Thoracic aorta (tissue), 2 donors: ENCODE measurements at places on chromosomes 13 and 19. TPM values are rescaled to one million over a fixed set of nuclear protein-coding genes. Genes with fewer than 3 reads are reported as not detected.

Gene TICAM1
- total RNA-seq, result 10.0 TPM

- H3K27ac ChIP-seq, result no peak overlapping the region
- no peaks in the 10 kb centered on the region for H3K36me3 ChIP-seq
- no peak overlapping the region for H3K4me3 ChIP-seq
- no peaks in the 10 kb centered on the region for H3K27me3 ChIP-seq
- no peak for DNase-seq
Observed at GRCh38 chr19:46049597-46049996, 8.8 kb upstream of the IGFL4 start.

DNA sequence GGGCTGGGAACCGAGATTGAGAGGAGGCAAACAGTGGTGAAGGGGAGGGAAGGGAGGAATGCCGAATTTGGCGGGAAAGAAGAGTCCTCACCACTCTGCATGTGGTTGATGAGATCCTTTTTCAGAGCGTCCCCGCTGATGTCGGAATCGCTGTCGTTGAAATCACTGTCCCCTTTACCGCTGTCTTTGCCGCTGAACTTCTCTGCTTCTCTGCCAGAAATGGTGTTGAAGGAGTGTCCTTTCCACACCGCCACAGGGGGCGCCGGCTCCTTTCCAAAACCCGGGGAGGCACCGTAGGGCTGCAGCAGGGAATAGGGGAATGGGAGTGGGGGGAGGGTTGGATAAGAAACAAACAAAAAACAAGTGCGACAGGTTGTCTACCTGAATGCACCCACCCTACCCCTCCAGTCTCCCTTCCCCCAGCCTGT, 3.1 kb downstream of the PCDH8 start:
- no peak for DNase-seq
- H3K4me3 ChIP-seq, result no peak overlapping the region
- H3K27ac ChIP-seq, result no peak overlapping the region

DNA sequence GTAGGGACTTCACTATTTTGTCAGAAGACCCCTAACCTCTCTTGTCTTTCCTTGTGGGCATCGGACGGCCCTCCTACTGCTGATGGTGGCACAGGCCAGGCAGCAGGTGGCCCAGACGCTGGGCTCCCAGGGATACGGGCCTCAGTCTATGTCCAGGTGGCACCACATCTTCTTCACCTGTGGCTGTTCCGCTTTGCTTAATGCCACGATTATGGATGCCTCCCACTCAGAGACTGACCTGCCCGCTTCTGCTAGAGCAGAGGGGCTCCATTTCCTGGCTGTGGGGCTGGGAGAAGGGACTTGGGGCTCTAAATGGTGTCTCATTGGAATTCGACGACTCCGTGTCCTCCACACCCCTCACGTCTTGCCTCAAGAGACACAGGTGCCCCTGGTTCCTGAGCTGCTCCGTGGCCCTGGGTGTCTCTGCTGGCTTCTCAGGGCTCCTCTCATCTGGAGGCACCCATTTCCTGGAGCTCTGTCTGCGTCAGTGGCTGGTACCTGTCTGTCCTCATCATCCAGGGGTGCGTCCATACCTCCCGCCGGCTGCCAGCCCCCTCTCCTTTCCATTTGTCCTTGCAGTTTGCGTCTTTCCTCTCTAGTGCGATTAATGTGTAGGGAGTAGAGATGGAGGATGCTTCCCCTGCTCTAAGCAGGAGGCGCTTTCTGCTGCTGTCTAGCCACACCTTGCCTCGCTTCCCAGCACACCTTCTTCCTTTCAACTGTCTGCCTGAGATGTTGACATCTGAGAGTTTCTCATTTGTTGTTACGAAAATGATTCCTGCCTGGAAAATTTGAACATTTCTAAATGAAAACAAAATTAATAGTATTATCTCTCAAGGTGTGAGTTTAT, 63.4 kb downstream of the TEX29 start:
- H3K27ac ChIP-seq, result no peak overlapping the region
- no peaks in the 10 kb centered on the region for H3K4me1 ChIP-seq
- H3K4me3 ChIP-seq, result no peak overlapping the region
- no peaks in the 10 kb centered on the region for H3K36me3 ChIP-seq

Gene CASP14
- total RNA-seq, result not detected

GRCh38 chr19:38115271-38115802, 108.7 kb downstream of the DPF1 start:
- no peak overlapping the region for H3K27ac ChIP-seq
- DNase-seq, result no peak
- no peaks in the 10 kb centered on the region for H3K27me3 ChIP-seq
- no peaks in the 10 kb centered on the region for H3K4me1 ChIP-seq
- H3K4me3 ChIP-seq, result no peak overlapping the region

Gene SRRM5
- total RNA-seq, result not detected

Gene IRGC
- total RNA-seq, result not detected

DNA sequence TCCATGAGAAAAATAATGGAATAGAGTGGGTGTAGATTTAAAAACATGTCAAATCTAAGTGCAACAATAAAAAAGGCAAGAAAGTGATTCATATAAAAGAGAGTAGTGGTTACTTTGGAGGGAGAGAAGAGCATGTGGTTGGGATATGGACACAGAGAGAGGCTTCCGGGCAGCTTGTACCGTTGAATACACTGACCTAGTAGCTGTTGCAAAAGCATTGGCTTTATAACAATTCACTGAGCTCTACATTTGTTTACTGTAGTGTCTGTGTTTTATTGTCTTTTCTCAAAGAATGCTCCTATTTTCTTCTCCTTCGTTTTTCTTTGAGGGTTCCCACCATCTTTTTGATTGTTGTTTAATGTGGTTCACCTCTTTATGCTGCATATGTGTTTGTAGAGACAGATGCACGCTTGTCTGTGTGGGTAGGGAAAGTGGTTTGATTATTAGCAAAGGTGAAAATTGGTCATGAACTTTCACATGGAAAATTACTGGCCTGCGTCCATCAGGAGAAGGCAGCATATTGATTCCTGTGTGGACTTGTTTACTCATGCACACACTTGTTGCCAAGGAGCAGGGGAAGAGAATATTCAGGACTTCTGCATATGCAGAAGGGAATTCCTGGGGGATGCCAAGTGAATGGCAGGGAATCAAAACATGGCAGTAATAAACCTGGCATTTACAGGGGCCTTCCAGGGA, 29.9 kb upstream of the IRS2 start:
- H3K4me1 ChIP-seq, result no peaks in the 10 kb centered on the region
- no peaks in the 10 kb centered on the region for H3K27me3 ChIP-seq
- no peak overlapping the region for H3K4me3 ChIP-seq
- no peak overlapping the region for H3K27ac ChIP-seq
- no peak for DNase-seq
- no peaks in the 10 kb centered on the region for H3K36me3 ChIP-seq

- DNase-seq, result no peak
- H3K36me3 ChIP-seq, result no peaks in the 10 kb centered on the region
- H3K4me1 ChIP-seq, result peaks cover 21% of the 10 kb centered on the region
- peak overlapping the region; percentile 36 for H3K4me3 ChIP-seq
- H3K27me3 ChIP-seq, result peaks cover 5% of the 10 kb centered on the region
- H3K27ac ChIP-seq, result no peak overlapping the region
Observed at GRCh38 chr19:38211151-38211591, 12.9 kb downstream of the DPF1 start.

DNA sequence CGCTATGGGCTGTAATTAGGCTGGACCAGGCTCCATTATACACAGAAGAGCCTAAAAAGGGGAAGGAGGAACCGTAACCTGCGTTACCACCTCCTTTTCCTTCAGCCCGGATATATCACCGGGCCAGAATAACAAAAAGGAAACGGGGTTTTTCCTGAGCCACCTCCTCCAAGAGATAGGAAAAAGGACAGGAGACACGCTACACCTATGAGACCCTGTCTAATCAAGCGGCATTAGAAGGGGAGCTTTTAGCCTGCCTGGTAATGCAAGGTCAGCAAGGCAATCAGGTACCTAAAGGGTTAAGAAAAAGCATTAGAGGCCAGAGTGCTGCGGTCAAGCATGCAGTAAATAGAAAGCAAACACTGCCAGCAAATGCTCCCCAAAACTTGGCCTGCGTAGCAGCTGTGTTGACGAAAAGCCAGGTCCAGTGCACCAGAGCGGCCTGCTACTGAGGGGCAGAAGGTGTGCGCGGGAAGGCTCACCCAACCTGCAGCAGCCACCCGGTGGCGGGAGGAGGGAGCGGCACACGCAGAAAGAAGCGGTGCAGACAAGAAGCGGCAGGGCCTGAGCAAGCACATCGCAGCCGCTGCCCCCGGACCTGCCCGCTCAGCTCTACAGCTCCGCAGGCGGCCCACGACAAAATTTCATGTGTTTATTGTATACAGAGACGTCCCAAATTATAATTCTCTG, 1466.1 kb downstream of the UQCRFS1 start:
- H3K36me3 ChIP-seq, result peaks cover 8% of the 10 kb centered on the region
- H3K4me3 ChIP-seq, result no peak overlapping the region
- no peak for DNase-seq

- DNase-seq, result no peak
- no peaks in the 10 kb centered on the region for H3K36me3 ChIP-seq
- no peaks in the 10 kb centered on the region for H3K27me3 ChIP-seq
- no peaks in the 10 kb centered on the region for H3K4me1 ChIP-seq
- H3K27ac ChIP-seq, result no peak overlapping the region
- H3K4me3 ChIP-seq, result no peak overlapping the region
Observed at GRCh38 chr13:93066187-93066586, 160.4 kb upstream of the GPC6 start.

Gene TGFBR3L
- total RNA-seq, result not detected

DNA sequence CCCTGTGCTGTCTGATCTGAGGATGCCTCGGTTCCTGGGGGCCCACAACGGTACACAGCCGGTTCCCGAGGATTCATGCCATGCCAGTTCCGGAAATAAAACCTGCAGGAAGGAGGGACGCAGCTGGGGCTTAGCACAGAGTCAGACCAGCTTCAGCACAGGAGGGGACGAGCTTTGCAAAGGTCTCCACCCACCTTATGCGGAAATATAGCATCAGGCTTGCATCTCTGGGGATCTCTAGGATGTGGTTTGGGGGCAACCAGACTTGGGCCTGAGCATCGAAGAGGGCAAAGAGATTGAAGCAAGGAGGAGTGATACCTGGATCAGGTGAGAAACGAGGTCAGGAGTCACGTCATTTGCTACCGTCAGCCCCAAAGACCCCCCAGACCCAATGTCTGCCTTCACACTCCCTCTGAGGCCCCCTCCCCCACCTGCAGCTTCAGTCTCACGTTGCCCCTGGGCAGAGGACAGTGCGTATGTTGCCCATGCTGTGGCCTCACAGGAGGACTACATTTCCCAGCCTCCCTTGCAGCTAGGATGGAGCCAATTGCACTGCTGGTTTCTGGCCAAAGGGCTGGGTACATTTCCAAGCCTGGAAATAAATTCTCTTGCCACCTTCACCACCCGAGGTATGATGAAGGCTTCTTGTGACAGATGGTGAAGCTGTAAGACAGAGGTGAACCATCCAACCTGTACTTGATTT, 12.1 kb downstream of the TYK2 start:
- no peak overlapping the region for H3K4me3 ChIP-seq
- H3K4me1 ChIP-seq, result no peaks in the 10 kb centered on the region
- no peak for DNase-seq
- peaks cover 36% of the 10 kb centered on the region for H3K36me3 ChIP-seq

DNA sequence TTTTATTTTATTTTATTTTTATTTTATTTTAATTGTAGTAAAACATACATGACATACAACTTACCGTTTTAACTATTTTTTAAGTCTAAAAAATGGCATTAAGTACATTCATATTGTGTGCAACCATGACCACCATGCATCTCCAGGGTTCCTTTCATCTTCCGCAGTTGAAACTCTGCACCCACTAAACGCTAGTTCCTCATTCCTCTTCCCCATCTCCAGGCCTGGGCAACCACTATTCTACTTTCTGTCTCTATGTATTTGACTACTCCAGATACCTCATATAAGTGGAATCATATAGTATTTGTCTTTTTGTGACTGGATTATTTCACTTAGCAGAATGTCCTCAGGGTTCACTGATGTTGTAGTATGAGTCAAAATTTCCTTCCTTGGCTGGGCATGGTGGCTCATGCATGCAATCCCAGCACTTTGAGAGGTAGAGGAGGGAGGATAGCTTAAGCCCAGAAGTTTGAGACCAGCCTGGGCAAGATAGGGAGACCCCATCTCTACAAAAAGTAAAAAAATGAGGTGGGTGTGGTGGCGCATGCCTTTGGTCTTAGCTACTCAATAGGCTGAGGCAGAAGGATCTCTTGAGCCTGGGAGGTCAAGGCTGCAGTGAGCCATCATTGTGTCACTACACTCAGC, 55.7 kb upstream of the ZNF507 start:
- H3K4me1 ChIP-seq, result no peaks in the 10 kb centered on the region
- H3K4me3 ChIP-seq, result no peak overlapping the region
- no peak for DNase-seq
- H3K27me3 ChIP-seq, result no peaks in the 10 kb centered on the region
- H3K27ac ChIP-seq, result no peak overlapping the region

DNA sequence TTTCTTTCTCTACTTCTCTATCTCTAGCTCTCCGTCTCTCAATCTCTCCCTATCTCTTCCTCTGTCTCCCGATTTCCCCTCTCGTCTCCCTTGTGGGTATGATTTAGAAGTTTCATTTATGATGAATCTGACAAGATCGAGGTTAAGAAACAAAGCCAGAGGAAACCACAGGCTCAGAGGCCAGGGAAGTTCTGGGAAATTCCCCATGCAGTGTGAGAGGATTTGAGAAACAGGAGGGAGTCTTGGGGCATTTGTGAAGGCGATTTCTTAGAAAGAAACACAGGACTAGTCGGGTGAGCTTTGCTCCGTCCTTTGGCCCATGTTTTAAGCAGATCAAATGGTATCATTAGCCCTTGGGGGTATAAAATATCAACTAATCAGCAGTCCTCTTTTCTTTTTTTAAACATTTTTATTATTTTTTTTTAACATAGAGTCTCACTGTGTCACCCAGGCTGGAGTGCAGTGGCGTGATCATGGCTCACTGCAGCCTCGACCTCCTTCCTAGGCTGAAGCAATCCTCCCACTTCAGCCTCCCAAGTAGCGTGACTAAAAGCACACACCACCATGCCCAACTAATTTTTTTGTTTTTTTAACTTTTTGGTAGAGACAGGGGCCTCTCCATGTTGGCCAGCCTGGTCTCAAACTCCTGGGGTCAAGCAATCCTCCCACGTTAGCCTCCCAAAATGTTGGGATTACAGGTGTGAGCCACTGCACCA, 25.8 kb downstream of the TNFSF9 start:
- H3K27me3 ChIP-seq, result no peaks in the 10 kb centered on the region
- no peak overlapping the region for H3K27ac ChIP-seq
- DNase-seq, result no peak
- no peak overlapping the region for H3K4me3 ChIP-seq
- no peaks in the 10 kb centered on the region for H3K4me1 ChIP-seq

Gene MISP3
- 1.7 TPM for total RNA-seq

GRCh38 chr19:56271151-56271550, 1.4 kb upstream of the EDDM13 start:
- H3K36me3 ChIP-seq, result no peaks in the 10 kb centered on the region
- no peak overlapping the region for H3K4me3 ChIP-seq
- DNase-seq, result no peak
- no peaks in the 10 kb centered on the region for H3K4me1 ChIP-seq

Gene KLK14
- total RNA-seq, result not detected

GRCh38 chr13:36766295-36766694, 52.7 kb upstream of the RFXAP start:
- H3K4me3 ChIP-seq, result no peak overlapping the region
- H3K4me1 ChIP-seq, result no peaks in the 10 kb centered on the region
- H3K36me3 ChIP-seq, result no peaks in the 10 kb centered on the region
- DNase-seq, result no peak

GRCh38 chr19:43727593-43727853, 11.6 kb downstream of the IRGC start:
- H3K27ac ChIP-seq, result no peak overlapping the region
- DNase-seq, result no peak
- H3K36me3 ChIP-seq, result peaks cover 33% of the 10 kb centered on the region
- no peak overlapping the region for H3K4me3 ChIP-seq
- H3K4me1 ChIP-seq, result no peaks in the 10 kb centered on the region

Gene LIM2
- total RNA-seq, result not detected
